Fibroblast of skin of scalp (primary cell): ENCODE measurements at places on chromosomes 6 and 20.

GRCh38 chr20:33311011-33311410, 28.0 kb downstream of the BPIFB1 start:
- DNase-seq, result no peak

DNA sequence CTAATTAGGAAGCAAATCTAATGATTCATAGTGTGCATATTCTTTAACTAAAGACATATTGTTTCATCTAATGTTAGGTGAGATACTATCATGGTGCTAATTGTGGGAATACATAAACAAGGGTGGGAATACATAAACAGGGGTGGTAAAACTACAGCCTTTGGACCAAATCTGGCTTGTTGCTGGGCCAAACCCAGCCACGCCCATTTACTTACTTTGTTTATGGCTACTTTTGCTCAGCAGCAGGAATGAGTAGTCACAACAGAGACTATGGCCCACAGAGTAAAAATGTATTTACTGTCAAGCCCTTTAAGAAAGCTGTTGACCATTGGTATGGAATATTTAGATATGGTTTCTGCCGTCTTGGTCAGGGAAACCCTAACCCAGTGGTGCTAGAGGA, 31.7 kb downstream of the FAM135A start:
- no peak for DNase-seq

- DNase-seq, result no peak
These were observed 23.5 kb upstream of the NUP153 start for GRCh38 chr6:17730078-17730704.

DNA sequence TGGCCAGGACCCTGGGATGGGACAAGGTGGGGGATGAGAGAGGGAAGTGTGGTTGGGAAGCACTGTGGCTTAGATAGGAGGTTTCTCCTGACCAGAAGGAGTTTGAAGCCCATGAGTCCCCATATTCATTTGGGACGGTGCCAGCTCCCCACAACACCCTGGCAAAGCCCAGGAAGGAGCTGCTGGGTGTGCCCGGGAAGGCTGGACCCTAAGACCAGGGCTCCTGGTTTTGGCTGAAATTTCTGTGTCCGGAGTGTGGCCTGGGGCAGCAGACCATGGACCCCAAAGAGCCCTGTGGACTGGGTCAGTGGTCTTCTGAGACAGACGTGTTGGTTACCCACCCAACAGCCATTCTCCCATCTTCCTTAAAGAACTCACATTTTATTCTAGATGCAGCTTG, 15.2 kb downstream of the MAPK13 start:
- no peak for DNase-seq

- no peak for DNase-seq
These were observed 501.3 kb downstream of the CD83 start for GRCh38 chr6:14618759-14619418.

GRCh38 chr6:147999001-147999540, 343.6 kb upstream of the SASH1 start:
- no peak for DNase-seq

DNA sequence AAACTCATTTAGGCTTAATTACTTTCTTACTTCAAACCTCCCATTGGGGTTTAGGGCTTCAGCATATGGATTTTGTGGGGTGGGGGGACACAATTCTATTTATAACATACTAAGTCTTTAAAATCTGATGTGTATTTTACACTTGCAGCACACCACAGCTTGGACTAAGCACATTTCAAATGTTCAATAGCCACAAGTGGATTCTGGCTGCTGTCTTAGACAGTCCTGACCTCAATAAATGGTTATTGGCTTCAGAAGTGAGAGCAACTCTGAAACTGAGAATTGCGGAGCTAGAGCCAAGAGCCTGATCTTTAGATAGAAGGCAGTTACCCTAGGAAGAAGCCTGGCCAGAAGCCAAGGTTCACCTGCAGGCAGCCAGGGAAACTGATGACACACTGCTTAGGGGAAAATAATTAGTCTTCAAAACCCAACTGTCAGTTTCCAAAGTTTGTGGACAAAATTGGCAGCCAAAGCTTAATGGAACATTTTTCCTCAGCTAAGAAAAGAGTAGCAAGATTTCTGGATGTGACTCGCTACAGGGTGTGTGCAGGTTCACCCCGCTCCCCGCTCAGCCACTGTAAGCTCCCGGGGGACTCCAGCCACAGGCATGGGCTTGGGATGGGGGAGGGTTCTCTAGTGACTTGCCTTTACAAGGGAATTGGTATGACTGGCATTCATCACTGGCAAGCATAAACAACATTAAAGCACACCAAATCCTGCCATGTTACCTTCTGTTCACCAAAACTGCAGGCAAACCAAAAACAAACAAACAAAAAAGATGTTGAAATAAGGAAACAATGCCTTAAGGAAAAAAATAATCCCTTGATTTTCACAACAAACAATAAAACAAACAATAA, 219.8 kb downstream of the TFAP2A start:
- no peak for DNase-seq

DNA sequence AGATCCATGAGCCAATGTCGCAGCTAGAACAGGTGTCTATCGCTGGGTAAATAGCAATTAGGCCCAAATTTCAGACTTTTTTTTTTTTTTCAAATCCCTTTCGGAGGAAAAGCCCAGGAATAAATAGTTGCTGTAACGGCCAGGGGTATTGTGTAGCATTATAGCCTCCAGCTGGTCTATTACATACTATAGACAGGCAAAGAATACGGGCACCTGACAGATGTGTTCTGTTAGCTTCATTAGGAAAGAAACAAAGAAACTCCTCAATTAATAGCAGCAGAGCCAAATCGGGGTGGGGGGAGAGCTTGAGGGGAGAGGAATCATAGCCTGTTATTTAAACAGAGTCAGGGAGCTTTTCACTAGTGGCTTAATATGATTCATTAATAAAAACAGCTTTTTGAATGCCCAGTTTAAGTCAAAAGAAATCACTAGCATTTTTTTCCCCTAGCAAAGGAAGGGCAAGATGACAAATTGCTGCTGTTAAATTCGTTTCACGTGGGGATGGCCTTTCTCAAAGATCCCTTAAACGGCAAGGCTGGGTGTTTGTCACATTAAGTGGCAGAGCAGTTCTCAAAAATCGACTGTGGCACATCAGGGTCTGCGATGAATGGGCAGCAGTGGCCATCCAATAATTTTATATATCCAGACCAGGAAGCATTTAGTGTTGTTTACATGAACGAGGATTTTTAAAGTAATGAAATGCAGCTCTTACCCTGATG, 139.4 kb downstream of the ID4 start:
- DNase-seq, result no peak

GRCh38 chr6:123810214-123810613, 6.5 kb downstream of the NKAIN2 start:
- no peak for DNase-seq

DNA sequence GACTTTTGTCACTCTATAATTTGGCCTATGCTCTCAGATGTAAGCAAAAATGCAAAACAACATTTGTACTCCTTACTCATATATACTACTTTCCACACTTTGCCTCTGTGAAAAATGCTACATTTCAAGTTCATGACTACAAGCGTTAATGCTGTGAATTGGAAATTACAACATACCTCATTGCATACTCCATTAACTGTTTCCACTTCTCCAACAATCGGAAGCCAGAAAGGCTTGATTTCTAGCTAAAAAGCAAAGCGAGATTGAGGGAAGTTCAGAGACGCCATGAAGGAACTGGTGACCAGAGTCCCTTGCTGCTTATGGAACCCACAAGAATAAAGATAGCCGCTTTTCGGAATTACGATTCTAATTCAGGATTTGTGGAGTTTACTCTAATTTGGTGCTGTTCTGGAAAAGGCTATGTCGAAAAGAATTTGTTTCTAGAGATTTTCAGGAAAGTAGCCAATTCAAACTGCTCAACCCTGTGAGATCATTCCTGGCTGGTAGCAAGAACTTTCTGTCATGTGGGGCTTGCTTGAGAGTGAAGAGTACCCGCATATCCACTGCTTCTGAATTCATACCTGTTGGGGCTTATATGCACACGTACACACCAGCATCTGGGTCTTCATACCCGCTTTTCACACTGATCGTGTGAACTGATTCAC, 98.0 kb upstream of the CITED2 start:
- peak; percentile 47 for DNase-seq

DNA sequence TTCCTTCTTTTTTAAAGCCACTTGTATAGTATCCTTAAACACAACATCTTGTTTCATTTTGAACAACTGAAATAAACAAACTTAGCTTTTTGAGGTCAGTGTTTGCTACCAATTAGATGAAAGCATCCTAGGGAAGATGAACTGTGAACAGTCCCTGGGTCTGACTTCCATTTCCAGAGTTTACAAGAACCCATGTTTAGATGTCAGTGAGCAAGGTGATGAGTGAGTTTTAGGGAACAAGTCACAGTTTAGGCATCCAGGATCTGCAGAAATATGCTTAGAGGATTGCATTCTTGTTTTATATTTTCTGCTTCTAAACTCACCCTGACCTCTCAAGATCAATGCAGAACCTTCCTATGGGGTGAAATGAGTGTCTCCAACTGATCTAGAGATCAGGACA, 3.0 kb downstream of the ZC2HC1B start:
- DNase-seq, result no peak

DNA sequence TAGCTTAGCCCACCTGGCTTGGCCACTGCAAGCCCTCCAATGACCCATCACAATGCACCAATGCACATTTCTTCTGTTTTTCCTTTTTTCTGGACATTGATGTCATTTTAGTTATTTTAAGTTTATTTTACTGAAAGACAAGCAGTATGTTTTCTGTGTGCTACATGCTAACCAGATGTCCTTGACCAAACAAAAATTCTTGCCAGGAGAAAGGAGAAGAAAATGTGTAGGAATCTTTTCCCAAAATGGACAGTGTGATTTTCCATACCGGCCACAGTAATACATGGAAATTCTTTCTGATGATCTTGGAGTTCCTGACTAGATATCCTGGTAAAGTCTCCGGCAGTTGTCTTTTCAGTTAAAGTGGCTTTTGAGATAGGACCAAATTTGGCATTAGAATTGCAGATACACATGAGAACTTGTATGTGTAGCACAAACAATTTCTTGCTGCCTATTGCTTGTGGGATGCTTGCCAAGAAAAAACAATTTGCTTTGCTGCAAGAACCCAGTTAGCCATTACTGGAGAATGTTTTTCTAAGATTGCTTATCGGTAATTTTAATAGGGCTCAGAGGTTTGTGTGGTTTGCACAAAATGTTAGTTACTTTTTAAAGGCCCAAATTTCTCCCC, 696.5 kb upstream of the CITED2 start:
- DNase-seq, result peak; percentile 96

DNA sequence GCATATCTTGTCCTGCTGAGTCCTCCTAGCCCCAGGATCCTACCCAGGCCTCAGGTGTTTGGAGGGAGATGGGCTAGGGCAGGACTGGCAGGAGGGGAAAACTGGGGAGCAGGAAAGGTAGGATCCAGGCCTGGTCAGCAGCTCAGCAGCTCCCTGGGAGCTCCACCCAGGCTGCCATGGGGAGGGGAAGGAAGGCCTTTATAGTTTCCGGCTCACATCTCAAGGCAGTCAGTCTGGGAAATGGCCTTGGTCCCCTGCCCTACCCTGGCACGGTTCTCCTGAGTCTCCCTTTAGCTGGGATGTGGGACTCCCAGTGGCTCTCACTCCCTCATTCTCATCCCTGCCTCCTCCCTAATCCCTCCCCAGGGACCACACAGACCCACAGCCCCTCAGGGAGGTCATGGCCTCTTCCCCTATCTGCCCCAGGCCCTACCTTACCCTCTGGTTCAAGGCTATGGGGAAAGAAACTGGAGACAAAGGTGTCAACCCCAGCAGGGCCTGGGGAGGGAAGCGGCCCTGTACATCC, 1.6 kb downstream of the SLC44A4 start:
- no peak for DNase-seq

DNA sequence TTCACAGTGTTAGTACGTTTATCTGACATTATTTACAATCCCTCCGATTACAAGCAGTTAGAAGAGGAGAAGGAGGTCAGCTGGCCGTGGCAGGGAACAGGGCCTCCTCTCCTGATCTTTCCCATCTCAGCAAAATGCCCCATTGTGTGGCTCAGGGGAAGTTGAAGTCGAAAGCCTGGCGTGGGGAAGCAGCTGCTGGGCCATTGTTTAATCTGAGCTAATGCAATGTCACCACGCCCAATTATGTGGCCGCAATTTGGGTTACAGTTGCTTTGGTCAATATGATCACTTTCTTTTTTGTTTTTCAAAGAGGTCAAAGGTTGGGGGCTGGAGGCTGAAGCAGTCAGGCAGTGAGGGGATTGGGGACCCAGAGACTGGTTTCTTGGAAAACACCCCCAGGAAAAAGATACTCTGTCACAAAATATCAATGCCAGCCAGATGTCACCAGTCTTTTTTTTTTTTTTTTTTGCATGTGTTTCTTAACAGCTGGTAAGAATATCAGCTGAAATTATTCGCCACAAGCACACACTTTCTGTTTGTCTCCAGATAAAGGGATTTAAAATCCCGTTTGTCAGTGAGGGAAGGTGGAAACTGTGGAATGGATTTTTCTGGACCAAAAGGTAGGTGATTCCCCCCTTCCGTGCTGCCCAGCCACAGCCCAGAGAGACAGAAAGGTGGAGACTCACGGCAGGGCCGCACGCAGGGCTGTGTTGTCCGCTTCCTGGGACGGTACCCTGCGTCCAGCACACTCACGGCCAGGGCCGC, 24.6 kb downstream of the DLL1 start:
- DNase-seq, result no peak

DNA sequence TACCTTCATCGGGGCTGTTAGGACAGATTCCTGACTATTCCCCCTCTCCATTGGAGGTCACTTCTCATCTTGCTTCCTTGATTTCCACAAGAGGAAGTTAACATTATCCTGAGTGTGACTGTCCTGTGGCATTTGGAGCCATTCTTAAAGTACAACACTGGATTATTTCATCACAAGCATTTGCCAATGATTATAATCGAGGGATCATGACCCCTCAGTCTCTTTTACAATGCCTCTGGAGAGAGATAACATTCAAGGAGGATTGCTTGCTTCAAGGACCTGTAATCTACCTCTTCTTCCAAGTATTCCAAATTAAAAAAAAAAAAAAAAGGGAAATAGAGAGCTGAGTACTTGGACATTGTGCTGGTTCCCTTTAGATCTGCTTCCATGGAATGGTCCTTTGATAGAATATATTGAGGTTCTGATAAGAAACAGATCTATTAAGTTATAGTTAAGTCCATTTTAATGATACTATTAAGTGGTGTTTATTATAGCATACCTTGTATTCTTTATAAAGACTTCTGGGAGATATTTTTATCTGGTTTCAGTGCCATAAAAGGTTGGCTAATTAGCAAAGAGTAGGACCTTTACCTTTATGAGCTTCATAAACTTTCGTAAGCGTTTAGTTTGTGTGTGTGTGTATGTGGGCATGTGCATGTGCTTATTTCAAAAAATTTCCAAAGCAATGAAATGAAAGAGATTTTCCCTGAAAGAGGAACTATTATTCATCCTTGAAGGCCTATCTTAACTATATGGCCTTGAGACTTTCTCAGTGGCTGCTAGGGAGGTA, 469.1 kb downstream of the DHX35 start:
- DNase-seq, result no peak
